ENCODE measurements at places on chromosomes 7 and 10.

GRCh38 chr10:77638321-77639101, 903 bp upstream of the KCNMA1 start:
- DNase-seq, result no peak

- no peak for DNase-seq
Observed at GRCh38 chr7:142438923-142439515, 181.2 kb upstream of the PRSS58 start.

DNA sequence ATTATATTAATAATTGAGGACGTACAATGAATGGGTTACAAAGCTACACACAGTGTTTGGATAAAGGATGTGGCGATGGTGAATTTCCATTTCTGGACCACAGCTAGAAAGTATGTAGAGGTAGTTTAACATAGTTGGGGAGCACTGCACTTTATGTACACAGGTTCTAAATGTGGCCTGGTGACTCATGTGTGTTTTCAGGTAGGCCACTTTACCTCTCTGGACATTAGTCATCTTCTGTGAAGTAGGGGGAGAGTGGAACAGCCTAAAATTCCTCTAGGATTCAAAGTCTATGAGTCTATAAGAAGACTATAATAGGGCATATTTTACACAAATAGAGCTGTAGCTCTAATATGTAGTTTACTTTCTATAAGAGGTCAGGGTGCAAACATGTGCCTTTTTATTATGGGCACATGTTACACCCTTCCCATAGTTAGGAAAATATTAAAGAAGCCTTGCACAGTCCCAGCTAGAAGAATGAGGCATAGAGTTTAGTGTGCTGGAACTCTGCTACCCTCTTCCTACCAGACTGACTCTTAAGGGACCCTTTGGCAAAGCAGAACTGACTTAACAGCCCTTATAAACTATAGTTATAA, 594.9 kb downstream of the LRMDA start:
- DNase-seq, result no peak

DNA sequence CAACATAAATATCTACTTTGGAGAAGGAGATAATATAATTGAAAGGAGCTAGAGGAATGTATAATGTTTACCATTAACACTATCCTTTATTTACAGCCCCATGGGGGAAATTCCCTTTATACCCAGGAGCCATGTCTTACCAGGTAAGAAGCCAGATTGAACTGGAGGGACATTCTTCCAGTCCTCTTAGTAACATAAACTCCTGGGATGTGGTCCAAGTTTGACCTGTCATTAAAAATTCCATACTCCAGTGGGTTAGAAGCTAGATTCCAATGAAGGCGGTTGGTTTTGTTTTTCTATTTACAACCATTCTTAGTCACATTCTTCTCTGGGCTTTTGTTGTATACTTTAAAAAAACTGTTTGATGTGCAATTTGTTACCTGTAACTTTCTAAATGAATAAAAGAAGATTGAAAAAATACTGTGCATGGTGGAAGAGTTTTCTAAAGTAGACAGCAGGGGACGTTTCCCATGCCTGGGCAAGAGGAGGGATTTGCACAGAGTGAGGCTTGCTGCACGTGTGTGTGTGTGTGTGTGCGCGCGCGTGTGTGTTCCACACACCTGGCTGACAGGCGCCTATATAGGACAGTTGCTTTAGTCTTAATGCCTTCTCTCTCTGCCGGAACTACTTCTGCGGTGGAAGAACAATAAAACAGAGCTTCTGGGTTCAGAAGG, 2.0 kb downstream of the PLCE1 start:
- DNase-seq, result no peak

DNA sequence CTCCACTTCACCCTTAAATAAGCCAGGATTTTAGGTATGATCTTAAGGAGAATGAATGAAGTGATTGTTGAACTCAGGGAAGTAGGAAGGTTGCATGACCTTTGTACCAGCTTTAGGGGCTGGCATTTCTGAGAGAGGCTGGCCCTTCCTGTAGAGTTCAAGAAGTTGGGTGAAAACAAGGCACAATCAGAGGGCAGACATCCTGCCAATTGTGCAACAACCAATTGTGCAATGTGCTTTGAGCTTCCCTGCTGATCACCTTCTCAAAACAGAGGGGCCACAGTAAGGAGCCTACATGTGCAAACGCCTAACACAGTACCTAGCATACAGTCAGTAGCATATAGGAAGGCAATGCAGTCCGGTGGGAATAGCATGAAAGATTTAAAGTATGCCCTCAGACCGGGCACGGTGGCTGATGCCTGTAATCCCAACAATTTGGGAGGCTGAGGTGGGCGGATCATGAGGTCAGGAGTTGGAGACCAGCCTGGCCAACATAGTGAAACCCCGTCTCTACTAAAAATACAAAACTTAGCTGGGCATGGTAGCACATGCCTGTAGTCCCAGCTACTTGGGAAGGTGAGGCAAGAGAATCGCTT, 5.4 kb downstream of the CPVL start:
- DNase-seq, result no peak

DNA sequence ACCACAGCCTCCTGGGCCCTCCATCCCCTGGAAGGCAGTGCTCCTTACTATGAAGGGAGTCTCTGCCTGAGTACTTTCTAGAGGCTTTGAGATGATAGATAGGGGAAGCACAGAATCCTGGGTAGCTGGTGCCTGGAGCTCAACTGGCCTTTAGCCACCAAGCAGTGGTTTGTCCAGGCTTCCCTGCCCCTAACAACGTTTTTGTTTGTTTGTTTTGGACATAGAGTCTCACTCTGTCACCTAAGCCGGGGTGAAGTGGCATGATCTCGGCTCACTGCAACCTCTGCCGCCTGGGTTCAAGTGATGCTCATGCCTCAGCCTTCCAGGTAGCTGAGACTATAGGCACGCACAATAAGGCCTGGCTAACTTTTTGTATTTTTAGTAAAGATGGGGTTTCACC, 289.4 kb downstream of the PLXNA4 start:
- no peak for DNase-seq

GRCh38 chr10:35572583-35572982, 32.6 kb upstream of the GJD4 start:
- no peak for DNase-seq

GRCh38 chr7:128350708-128351295, 7.1 kb upstream of the RBM28 start:
- no peak for DNase-seq

GRCh38 chr7:3710122-3710521, 409.1 kb downstream of the SDK1 start:
- no peak for DNase-seq

DNA sequence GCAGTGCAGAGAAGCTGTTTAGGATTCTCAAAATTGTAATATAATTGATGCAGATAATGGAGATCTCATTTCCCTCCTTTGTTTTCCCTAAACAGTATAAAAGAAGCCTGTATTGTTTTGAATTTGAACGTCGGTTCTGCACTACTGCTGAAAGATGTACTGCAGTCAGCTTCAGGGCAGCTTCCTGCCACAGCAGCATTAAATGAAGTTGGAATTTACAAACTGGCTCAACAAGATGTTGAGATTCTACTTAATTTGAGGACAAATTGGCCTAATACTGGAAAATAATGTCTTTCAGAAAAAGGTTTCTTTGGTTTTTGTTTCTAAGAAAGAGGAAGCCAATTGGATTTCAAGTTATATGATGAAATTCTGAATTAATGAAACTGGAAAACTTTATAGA, 14.3 kb downstream of the EFCAB10 start:
- DNase-seq, result no peak

GRCh38 chr7:25897261-25897782, 254.7 kb upstream of the NFE2L3 start:
- no peak for DNase-seq

DNA sequence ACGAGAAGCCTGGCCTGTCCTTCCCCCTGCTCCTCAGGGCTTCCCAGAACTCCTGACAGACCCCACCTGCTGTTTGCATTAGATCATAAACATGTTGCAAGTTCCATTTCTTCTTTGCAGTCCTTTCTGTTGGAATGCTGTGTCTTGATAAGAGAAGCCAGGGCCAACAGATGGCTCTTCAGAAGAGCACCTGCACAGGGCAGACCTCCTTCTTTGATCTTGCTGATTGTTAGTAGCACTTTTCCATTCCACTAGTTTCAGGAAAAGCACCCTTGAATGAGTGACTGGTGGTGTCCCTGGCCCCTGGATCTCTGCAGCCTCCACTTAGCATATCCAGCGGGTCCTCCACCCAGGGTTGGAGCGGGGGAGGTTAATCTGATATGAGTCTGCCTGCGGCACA, 243.2 kb downstream of the GFRA1 start:
- DNase-seq, result no peak

Data from stimulated activated CD4-positive, alpha-beta T cell treated with anti-CD3 and anti-CD28 coated beads, Interleukin-1b, Interleukin-23, amount 100 ng/mL, for 4 hours (primary cell).